Brain pericyte (primary cell): ENCODE measurements at places on chromosomes 2 and 18.

GRCh38 chr2:20666304-20667150, at the start of gene GDF7:
TSS of gene GDF7 (plus strand) at chr2:20667144. CDS start at chr2:20667240, 96 bp downstream.
- no peak for DNase-seq

- no peak for DNase-seq
Observed at GRCh38 chr2:145386973-145387372, 867.1 kb upstream of the ZEB2 start.

GRCh38 chr2:152694161-152694661, 23.1 kb downstream of the PRPF40A start:
- DNase-seq = no peak

- no peak for DNase-seq
Observed at GRCh38 chr2:224838335-224838734, 122.2 kb upstream of the CCDC195 start.

- DNase-seq = no peak
Observed at GRCh38 chr18:55627007-55627406, 39.0 kb upstream of the TCF4 start.

GRCh38 chr2:58194458-58194857, 46.7 kb downstream of the FANCL start:
- no peak for DNase-seq

- DNase-seq = no peak
Observed at GRCh38 chr2:151902829-151903228, 74.6 kb upstream of the ARL5A start.

- no peak for DNase-seq
Observed at GRCh38 chr2:75292826-75293225, 93.5 kb upstream of the TACR1 start.

GRCh38 chr2:120783371-120783791, 47.7 kb downstream of the GLI2 start:
- no peak for DNase-seq
